ENCODE measurements at places on chromosomes 4 and X. TPM values are rescaled to one million over a fixed set of nuclear protein-coding genes. Genes with fewer than 3 reads are reported as not detected.

The CTAG1A gene
- not detected for total RNA-seq

The RTL9 gene
- total RNA-seq: not detected

GRCh38 chrX:83008415-83008814, 499.7 kb upstream of the POU3F4 start:
- no peak for DNase-seq

The LRCH2 gene
- not detected for total RNA-seq

- peak; percentile 59 for DNase-seq
These were observed 28.3 kb downstream of the DOCK11 start for GRCh38 chrX:118523920-118524319.

- no peak for DNase-seq
These were observed 619.2 kb upstream of the GNPDA2 start for GRCh38 chr4:45345558-45345957.

DNA sequence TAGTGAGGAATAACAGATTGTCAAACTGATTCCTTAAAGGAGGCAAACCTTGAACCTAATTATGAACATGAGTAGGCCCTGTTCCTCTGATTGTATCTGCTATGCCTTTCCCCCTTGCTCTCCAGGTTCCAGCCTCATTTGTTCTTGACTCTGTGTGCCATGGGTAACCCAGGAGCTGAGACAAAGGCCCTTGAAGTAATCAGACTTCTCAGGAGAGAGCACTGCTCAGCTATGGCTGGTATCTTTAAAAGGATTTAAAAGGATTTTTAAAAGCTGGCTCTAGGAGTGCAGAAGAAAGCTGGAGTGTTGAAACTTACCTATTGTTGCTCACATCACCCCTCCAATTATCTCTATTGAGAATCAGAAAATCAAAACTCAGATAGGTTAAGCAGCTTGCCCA, 1565.5 kb upstream of the AGA start:
- no peak for DNase-seq

The CENPVL2 gene
- total RNA-seq: not detected

DNA sequence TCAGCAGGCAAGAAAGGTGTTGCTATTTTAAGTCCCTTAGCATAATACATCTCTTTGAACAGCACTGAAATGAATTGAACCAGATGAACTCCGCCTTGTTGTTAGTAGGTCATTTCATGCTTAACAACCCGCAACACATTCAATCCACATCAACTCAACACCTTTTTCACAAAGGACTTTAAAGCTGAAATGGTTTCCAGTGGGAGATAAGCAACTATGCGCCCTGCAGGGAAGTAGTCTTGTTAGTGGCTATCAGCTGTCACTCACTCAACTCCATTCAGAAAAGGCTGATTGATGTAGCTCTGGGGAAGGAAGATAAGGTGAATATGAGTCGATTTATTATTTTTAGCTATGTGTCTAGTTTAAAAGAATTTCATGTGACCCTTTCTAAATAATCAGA, 46.0 kb downstream of the ATP8A1 start:
- DNase-seq: no peak

- DNase-seq: no peak
These were observed 857.0 kb upstream of the IGFBP7 start for GRCh38 chr4:57966987-57967760.

GRCh38 chr4:151644622-151645021, 116.2 kb downstream of the GATB start:
- no peak for DNase-seq

DNA sequence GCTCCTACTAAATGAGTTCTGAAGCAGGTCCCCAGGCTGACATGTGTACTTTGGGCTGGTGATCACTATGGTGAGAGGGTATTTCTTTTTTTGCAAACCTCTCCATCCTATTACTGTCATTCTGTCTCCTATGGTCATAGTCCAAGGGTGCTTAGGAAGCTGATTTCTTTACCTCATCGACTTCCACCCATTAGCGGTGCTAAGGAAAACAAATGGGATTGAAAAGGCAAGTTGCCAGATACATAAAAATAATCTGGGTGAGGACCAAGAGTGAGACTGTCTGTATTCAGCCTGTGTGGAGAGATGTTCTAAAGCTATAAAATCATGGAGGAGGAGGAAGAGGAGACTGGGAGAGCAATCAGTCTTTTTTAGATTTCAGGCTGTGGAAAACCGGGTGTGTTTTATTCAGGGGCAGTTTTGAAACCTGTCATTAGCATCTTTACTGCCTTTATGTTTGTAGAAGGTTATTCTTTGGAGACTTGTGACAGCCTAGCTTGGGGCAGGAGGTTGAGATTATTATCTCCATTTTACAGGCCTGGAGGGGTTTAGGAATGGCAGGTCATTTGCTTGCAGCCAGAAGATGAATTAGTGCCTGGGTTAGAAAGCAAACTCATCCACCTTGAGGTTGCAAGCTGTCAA, 1.9 kb downstream of the TMEM164 start:
- DNase-seq: no peak

The SUPT20HL2 gene
- not detected for total RNA-seq

GRCh38 chr4:176845636-176846035, 52.9 kb upstream of the VEGFC start:
- no peak for DNase-seq

The SPANXB1 gene
- not detected for total RNA-seq

GRCh38 chr4:60890743-60891142, 309.4 kb upstream of the ADGRL3 start:
- DNase-seq: no peak

The MXRA5 gene
- not detected for total RNA-seq

GRCh38 chr4:26804925-26805324, 55.7 kb upstream of the STIM2 start:
- DNase-seq: no peak

- DNase-seq: no peak
These were observed 51.2 kb downstream of the CXorf49B start for GRCh38 chrX:71814123-71814912.

The PIR gene
- not detected for total RNA-seq

- DNase-seq: no peak
These were observed 198.3 kb upstream of the FAT4 start for GRCh38 chr4:125116431-125116830.

- no peak for DNase-seq
These were observed 187.9 kb downstream of the KDR start for GRCh38 chr4:54937501-54937900.

DNA sequence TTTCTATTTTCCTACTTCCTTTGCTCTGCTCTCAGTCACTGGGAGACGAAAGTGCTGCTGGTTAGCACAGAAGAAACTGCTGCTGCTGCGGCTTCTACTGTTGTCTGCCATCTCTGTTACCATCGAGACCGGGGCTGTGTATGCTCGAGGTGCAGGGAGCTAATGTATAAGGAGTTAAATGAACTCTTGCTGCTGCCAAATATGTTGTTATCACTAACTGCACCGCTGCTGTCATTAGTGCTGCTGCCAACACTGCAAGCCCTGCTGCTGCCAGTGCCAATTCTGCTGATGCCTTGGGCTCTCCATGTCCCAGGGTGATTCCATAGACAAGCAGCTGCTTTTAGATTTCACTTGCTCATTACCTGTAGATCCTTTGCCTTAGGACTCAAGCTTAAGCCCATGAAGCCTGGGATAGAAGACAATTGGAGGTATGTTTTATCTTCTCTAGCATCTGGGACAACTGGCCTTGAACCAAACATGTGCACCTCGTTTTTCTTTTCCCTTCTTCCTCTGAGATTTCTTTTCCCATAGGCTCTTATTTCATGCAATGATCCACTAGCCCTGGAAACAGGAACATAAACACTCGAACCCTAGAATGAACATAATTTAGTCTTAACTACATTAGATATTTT, 107.8 kb downstream of the CCSER1 start:
- DNase-seq: no peak

GRCh38 chrX:111283446-111283845, 13.2 kb upstream of the CAPN6 start:
- no peak for DNase-seq

GRCh38 chr4:116866106-116866505, 219.3 kb downstream of the TRAM1L1 start:
- no peak for DNase-seq

DNA sequence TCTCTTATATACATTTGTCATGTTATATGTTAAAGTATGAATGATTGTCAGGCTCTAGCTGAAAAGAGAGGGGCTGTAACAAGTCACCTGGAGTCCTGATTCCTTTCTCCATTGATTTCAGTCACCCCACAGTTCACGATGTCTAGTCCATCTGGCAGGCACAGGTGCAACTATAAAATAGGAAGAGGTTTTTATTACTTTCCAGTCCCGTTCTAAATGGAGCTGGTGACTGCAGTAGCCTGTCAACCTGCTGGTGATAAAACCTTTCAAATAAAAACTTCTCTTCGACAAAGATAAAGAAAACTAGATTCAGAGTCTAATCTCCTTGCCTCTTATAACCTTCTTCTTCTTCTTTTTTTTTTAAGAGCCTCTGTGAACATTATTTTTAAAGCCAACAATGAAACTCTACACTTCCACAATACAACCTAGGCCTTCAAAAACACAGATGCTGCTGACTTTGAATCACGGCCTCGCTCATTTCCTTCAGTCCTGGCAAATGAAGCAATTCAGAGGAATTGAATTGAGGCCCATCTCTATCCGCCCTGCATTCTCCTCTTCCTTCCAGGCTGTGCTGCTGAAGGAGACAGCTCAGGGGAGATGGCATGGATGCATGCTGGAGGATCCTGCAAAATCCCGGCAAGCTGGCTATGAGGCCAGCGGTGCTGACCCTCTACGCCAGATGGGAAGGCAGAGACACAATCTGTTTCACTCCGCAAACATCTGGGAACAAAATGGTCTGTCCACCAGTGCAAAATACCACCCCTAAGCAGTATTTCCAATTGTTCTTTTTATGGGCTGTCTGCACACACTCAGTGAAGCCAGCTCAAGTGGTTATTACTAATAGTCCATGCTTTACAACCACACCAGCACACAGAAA, 27.3 kb upstream of the CDKN2AIP start:
- no peak for DNase-seq

The SORBS2 gene
- not detected for total RNA-seq

The IL1RAPL1 gene
- not detected for total RNA-seq

DNA sequence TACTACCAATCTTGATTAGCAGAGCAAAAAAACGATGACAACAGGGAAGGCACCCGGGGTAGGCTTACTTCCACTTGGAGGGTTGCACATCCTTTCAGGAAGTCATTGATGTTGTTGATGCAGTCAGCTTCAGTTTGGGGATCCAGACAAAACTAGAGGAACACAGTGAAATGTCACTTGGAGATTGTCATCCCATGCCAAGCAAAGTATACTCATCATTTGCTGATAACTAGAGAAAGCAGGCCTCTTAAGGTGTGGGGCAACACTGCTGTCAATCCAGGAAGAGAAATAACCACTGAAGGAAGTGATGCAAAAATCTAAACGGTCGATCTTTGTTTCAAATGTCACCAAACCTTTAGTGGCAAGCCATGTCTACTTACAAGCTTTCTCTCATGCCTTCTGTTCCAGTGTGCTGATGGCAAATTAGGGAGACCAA, 1.4 kb downstream of the ARHGEF6 start:
- peak; percentile 43 for DNase-seq

- no peak for DNase-seq
These were observed 87.9 kb downstream of the TSPAN7 start for GRCh38 chrX:38649221-38649620.

- no peak for DNase-seq
These were observed 7.6 kb upstream of the USP53 start for GRCh38 chr4:119204916-119205315.

The HGFAC gene
- total RNA-seq: 0.17 TPM

DNA sequence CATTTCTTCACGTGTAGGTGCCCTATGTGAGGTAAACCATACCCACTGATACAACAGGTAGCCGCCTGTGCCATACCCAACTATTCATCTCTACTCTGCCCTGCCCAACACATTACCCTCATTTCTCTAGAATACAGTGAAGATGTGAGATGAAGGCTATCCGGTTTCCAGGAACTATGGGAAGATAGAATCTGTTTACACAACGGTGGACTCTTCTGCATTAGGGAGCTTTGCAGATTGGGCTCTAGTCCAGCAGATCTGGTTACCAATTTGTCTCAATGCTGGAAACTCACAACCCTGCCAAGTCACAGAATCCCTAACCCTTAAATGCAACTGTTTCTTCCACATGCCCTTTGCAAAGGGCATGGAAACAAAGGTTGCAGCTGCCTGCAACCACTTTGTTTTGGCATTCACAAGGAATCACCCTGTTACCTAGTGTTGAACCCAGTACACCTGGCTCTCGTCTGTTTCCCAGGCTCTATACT, 6.4 kb upstream of the SLAIN2 start:
- no peak for DNase-seq

The TMSB15C gene
- total RNA-seq: 2.8 TPM

The PPID gene
- total RNA-seq: 30.2 TPM

The LDB2 gene
- total RNA-seq: not detected

GRCh38 chrX:32530802-32531403, 680.4 kb downstream of the DMD start:
- DNase-seq: peak; percentile 23

GRCh38 chr4:111221371-111221770, 598.5 kb upstream of the PITX2 start:
- DNase-seq: no peak

The GAGE2A gene
- not detected for total RNA-seq

The EXOC1L gene
- not detected for total RNA-seq

The BEX3 gene
- 50.6 TPM for total RNA-seq

DNA sequence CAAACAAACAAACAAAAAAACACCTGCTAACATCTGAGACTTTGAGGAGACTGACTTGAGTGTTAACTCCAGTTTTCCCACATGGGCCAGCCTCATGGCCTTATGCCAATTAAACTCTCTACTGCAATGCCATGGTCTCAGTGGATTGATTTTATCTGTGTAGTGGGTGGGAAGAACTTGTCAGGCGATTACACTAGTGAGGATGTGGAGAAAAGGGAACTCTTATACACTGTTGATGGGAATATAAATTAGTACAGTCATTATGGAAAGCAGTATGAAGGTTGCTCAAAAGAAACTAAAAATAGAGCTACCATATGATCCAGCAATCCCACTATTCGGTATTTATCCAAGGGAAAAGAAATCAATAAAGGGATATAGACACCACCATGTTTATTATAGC, 12.8 kb upstream of the XIAP start:
- no peak for DNase-seq

- no peak for DNase-seq
These were observed 39.0 kb upstream of the HGFAC start for GRCh38 chr4:3402491-3403347.

The TMEM47 gene
- not detected for total RNA-seq

- no peak for DNase-seq
These were observed 223.1 kb upstream of the LEF1 start for GRCh38 chr4:108391701-108392455.

DNA sequence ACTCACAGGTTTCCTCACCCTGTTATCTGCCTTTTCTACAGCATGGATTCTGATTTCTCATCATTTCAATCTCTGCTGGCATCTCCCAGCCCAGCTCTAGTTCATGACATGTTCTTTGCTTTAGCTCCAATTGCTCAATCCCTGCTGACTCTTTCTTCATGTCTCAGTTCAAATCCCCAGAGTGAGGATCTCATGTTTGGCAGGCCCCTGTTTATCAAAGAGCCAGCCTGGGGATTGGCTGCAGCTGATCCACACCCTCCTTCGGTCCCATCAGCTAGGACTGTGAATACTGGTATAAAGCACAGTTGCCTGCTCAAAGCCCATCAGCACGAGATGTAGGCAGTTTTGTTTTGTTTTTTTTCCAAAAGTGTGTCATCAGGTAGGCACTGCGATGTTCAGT, 14.4 kb upstream of the CC2D2A start:
- DNase-seq: no peak

All from CD4-positive, alpha-beta memory T cell (primary cell).